ENCODE measurements at places on chromosomes 1 and 21. TPM values are rescaled to one million over a fixed set of nuclear protein-coding genes. Genes with fewer than 3 reads are reported as not detected.

- DNase-seq: no peak
Observed at GRCh38 chr1:5053744-5054143, 399.3 kb downstream of the AJAP1 start.

DNA sequence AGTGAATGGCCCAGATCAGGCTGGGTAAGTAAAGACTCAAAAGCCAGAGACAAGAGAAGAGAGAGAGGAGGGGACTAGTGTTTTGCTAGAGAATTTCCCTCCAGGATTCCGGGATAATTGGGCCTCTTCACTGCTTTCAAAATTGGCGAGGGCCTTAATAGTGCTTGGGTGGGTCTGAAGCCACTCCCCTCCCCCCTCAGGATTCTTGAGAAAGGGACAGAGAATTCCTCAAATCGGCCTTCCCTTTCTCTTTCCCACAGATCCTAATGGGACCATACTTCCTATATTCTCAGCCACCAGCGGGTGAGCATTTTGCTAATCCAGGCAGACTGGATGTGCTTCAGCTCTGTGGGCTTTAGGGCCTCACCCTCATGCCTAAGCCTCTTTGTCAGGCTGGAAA lies 11.9 kb downstream of the SFN start:
- no peak for DNase-seq

GRCh38 chr1:11648732-11649158 lies 5.5 kb downstream of the FBXO2 start:
- DNase-seq: no peak

PDC gene
- total RNA-seq: not detected

DNA sequence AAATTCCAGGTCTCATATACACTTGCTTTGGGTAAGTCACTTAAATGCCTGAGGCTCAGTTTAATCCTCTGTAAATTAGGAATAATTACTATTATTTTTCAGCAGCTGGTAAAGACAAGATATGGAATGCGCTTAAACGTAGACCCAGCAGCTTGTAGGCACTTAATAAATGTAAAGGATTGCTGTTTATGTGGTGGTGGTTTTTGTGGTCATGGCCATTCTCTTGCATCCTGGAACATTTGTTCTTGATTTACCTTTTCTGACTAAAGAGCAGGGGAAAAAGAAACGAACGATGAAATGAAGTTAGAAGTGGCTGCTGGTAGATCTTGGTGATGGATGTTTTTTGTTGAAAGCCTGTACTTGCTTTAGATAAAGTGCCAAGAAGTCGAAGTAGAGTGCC lies 195.0 kb upstream of the FOXD3 start:
- no peak for DNase-seq

RAB7B gene
- 11.5 TPM for total RNA-seq

GRCh38 chr1:169867012-169867675 lies 26.6 kb downstream of the SCYL3 start:
- DNase-seq: no peak

DSCAM gene
- total RNA-seq: 0.21 TPM

FCGR1A gene
- total RNA-seq: 10.4 TPM

RNU1-2 gene
- total RNA-seq: under 0.01 TPM

DNA sequence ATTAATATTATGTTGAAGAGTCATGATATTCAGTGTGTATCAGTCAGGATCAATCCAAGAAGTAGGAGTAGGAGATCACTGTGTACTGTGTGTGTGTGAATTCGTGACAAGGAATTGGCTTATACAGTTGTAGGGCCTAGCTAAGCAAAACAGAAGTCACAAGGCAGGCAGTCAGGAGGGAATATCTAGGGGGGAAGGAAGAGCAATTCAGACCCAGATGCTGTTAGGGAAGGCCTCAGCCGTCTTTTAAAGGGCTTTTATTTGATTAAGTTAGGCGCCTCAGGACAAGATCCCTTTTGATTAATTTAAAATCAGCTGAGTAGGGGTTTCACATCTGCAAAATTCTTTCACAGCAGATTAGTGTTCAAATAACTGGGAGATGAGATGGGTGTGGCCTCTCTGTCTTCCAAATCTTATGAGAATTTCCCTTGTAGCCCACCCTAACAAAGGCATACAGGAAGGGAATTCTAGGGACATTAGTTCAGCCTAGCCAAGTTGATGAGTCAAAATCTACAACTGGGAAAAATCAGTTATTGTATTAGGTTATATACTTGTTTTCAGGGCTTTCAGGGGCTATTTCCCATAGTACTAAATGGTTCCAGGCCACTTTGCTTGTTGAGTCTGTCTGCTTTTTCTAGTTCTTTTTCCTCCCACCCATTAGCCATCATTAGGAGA lies 47.4 kb downstream of the ALG6 start:
- DNase-seq: no peak

LCE6A gene
- not detected for total RNA-seq

LRRC71 gene
- total RNA-seq: 0.16 TPM

DNA sequence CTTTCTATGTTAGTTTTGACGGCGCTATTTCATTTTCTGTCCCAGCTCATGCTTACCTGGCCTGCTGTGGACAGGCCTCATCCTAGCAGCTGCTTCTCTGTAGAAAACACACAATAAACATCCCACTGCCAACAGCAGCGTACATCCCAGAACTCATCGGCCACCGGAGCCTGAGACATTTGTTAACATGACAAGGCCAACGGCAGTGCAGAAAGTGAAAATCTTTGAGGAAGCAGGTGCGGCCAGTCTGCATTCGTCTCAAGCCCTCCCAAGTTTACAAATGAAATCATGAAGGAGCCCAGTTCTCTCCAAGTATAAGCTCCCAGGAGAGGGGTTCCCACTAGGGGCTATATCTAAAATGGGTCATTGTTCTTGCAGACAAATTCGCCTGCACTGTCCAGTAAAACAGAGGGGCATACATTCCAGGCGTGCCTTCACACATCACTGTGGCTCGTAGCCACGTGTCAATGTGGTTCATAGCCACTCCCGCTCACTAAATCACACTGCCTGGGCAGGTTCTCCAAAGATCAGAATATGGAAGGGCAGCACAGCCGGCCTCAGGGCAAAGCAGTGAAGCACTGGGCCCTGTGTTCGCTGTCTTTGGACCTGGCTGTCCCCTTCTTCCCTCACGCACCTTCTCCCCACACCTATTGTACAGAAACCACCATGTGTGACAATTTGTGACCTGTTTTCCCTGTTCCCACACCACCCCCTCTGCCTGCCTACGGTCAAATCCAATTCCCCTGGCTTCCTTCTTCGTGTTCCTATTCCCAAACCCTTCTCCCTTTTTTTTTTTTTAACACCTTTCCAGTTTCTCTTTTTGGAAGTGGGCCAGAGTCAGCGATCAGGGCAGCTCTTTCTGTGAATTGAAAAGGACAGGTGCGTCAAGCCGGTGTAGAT lies 27.0 kb upstream of the ABCG1 start:
- DNase-seq: no peak

FAM167B gene
- 2.5 TPM for total RNA-seq

ITGB2 gene
- 20.8 TPM for total RNA-seq

- DNase-seq: no peak
Observed at GRCh38 chr1:92749024-92749634, 35.8 kb downstream of the EVI5 start.

- no peak for DNase-seq
Observed at GRCh38 chr1:223783676-223784075, 62.1 kb downstream of the TP53BP2 start.

- DNase-seq: no peak
Observed at GRCh38 chr1:204275695-204276370, 62.0 kb upstream of the GOLT1A start.

SHISA4 gene
- total RNA-seq: 10.1 TPM

DNA sequence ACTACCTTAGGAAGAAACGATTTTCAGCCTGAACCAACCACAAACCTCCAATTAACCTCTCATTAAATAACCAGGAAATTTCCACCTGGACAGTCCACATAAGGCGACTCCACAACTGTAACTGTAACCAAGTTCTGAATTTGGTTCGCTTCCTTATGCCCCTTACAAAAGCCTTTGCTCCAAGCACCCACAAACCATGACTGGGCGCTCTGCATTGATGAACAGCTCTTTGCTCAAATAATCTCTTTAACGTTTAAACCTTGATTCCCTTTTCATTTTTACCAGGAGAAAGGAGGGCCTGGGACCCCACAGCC lies 38.2 kb upstream of the ZNF124 start:
- no peak for DNase-seq

GRCh38 chr1:117235863-117236465 lies 25.2 kb upstream of the VTCN1 start:
- DNase-seq: no peak

DNA sequence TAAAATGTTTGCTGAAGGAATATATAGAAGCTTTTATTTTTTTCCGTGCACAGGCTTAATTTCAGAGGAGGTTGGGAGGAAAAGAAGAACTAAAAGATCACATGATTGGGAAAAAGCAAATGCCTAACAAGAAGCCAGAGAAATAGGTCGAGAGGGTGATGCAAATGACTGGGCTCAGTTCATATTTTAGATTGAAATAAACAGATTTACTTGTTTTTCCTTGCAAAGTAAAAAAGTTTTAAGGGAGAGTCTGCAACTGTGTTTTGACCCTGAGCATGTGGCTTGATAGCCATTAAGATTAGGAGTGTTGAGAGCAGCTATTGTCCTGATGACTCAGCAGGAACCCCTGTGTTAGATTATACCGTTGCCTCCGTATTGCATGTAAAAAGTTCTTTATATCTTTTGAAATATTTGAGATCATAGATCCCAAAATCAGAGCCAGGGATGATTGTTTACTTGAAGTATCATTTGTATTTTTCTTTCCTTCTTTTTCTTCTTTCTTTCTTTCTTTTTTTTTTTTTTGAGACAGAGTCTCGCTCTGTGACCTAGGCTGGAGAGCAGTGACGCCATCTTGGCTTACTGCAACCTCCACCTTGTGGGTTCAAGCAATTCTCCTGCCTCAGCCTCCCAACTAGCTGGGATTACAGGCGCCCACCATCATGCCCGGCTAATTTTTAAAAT lies 20.2 kb downstream of the CLIC4 start:
- no peak for DNase-seq

DNA sequence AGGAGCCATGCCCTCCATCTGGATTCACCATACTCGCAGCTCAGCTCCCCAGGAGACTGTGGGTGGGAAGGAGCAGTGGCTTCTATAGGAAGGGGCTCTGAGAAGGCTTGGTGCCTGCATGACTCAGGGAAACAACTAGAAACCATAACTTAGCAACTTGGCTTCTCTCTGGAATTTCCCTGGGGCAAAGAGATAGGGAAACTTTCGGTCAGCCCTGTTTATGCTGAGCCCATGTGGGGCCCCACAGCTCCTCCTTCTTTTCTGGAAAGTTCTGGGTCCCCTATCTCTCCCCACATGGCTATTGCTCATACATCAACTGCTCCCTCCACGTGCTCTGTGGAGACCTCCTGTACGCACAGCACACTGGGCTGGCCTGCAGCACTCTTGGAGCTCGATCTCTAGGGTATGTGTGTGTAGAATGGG lies 39.3 kb downstream of the PLEKHA6 start:
- no peak for DNase-seq

DNA sequence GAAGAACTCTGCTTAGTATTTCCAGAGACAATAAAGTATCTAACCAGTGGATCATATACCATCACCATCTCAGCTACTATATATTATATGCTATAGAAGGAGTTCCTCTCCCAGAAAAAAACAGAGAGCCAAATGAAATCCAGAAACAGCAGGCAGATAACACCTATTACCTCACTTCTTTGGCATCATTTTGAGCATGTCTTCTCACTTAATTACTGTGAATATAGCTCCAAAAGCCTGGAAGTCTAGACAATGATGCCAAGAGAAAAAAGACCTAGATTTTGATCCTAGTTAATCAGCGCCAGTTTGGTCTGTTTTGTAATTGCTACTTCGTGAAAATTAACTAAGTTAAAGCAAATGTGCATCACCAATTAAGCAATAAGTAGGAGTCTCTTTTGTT lies 131.3 kb downstream of the EIF4G3 start:
- DNase-seq: no peak

GRCh38 chr1:29120947-29121485 lies 2.7 kb downstream of the TMEM200B start:
- DNase-seq: no peak

DNA sequence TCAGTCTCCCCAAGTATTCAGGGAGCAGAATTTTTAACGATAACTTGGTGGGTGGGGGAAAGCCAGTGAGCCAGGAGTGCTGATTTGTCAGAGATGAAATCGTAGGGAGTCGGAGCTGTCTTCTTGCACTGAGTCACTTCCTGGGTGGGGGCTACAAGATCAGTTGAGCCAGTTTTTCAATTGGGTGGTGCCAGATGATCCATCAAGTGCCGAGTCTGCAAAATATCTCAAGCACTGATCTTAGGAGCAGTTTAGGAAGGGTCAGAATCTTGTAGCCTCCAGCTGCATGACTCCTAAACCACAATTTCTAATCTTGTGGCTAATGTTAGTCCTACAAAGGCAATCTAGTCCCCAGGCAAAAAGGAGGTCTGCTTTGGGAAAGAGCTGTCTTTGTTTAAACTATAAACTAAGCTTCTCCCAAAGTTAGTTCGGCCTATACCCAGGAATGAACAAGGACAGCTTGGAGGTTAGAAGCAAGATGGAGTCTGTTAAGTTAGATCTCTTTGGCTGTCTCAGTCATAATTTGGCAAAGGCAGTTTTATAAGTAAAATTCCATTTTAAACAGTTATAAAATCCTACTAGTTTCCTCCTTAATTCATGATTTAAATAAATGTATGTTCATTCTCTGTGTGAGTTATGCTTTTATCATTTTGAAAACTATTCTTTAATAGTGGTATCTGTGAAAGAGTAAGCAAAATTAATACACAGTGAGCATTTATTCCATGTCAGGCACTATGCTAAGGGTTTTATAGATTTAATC lies 51.7 kb downstream of the SLC16A1 start:
- DNase-seq: no peak

RNPC3 gene
- 44.8 TPM for total RNA-seq

- DNase-seq: no peak
Observed at GRCh38 chr21:34962586-34963222, 86.4 kb downstream of the RUNX1 start.

MIGA1 gene
- 30.2 TPM for total RNA-seq

Measured in urinary bladder (tissue), 4 donors.